ENCODE measurements at places on chromosomes 7 and 10. TPM values are rescaled to one million over a fixed set of nuclear protein-coding genes. Genes with fewer than 3 reads are reported as not detected.

The PARP12 gene
- total RNA-seq: 122 TPM

The ATOH7 gene
- not detected for total RNA-seq

The SLC26A5 gene
- 1.8 TPM for total RNA-seq

DNA sequence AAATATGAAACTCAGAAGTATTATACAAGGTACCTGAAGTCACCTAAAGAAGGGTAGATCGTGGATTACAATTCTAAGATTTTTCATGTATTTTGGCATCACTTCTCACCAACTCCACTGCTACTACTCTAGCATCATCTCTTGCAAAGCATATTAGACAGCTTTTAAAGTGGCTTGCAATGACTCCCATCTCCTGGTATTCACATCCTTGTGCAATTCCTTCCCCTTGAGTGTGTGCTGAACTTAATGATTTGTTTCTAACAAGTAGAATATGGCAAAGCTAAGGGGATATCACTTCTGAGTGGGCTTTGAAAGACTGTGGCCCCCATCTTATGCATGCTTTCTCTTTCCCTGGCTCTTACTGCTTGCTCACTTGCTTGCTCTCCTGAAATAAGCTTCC is 280.2 kb downstream of the SNX13 start:
- H3K27me3 ChIP-seq: no peaks in the 10 kb centered on the region
- H3K36me3 ChIP-seq: no peaks in the 10 kb centered on the region
- H3K4me1 ChIP-seq: peaks cover 5% of the 10 kb centered on the region
- no peak overlapping the region for H3K27ac ChIP-seq
- no peak overlapping the region for H3K4me3 ChIP-seq

DNA sequence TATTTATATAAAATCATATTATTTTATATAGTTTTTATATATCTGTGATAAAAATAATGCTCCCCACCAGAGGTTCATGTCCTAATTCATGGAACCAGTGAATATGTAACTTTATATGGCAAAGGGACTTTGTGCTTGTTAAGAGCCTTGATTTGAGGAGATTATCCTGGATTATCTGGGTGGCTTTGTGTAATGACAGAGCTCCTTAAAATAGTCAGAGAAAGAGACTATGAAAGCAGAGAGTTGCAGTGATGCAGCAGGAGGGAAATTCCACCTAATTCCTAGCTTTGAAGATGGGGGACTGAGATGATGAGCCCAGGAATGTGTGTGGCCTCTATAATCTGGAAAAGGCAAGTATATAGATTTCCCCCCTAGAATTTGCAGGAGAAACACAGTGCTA is 1034.2 kb upstream of the C7orf33 start:
- H3K36me3 ChIP-seq: no peaks in the 10 kb centered on the region
- H3K4me3 ChIP-seq: no peak overlapping the region
- no peak overlapping the region for H3K27ac ChIP-seq
- H3K4me1 ChIP-seq: no peaks in the 10 kb centered on the region
- no peaks in the 10 kb centered on the region for H3K27me3 ChIP-seq

DNA sequence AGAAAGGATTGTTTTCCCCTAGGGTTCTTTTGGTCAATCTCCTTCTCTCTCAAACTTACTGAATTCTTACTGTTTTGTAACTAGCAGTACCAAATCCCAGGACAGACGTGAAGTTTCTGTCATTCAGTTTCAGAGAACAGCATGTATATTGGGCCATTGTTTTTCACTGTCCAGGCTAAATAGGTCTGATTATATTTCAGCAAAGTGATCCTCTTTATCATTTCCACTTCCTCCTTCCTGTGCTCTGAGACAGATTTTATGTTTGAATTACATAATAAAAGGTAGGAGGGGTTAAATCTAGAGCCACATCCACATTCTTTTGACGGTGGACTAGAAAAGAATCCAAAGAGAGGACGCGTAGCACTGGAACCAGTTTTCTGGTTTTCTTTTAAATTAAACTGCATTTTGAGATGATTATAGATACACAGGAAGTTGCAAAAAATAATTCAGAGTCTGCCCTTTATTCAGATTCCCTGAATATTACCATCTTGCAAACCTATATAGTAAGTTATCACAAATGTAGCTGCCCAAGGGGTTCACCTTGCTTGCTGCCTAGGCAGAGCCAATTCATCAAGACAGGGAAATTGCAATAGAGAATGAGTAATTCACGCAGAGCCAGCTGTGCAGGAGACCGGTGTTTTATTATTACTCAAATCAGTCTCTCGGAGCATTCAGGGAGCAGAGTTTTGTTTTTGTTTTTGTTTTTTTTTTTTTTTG is 40.1 kb downstream of the AKR1E2 start:
- no peaks in the 10 kb centered on the region for H3K27me3 ChIP-seq
- H3K4me1 ChIP-seq: no peaks in the 10 kb centered on the region
- H3K4me3 ChIP-seq: no peak overlapping the region
- H3K27ac ChIP-seq: no peak overlapping the region

DNA sequence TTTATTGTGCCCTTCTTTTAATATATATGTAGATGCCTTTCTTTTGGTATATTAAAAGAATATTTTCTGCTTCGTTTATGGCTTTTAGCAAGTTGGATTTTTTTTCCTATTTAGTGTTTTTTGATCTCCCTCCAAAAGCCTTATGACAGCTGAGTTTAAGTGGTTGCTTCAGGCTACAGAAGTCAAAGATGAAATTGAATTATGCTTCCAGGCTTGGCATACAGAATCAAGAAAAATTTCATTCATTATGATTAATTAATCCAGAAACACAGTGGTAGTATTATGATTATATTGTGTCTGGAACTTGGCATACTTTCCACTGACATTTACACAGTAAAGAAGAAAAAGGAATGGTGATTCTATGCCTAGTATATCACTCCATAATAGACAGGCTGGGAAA is 63.8 kb upstream of the SEM1 start:
- no peak for DNase-seq
- no peak overlapping the region for H3K4me3 ChIP-seq
- H3K27me3 ChIP-seq: no peaks in the 10 kb centered on the region

GRCh38 chr7:41698726-41699125 is 4.2 kb downstream of the INHBA start:
- peaks cover 10% of the 10 kb centered on the region for H3K4me1 ChIP-seq
- H3K27me3 ChIP-seq: peaks cover 15% of the 10 kb centered on the region
- no peak for DNase-seq
- no peaks in the 10 kb centered on the region for H3K36me3 ChIP-seq
- peak overlapping the region; percentile 46 for H3K4me3 ChIP-seq

DNA sequence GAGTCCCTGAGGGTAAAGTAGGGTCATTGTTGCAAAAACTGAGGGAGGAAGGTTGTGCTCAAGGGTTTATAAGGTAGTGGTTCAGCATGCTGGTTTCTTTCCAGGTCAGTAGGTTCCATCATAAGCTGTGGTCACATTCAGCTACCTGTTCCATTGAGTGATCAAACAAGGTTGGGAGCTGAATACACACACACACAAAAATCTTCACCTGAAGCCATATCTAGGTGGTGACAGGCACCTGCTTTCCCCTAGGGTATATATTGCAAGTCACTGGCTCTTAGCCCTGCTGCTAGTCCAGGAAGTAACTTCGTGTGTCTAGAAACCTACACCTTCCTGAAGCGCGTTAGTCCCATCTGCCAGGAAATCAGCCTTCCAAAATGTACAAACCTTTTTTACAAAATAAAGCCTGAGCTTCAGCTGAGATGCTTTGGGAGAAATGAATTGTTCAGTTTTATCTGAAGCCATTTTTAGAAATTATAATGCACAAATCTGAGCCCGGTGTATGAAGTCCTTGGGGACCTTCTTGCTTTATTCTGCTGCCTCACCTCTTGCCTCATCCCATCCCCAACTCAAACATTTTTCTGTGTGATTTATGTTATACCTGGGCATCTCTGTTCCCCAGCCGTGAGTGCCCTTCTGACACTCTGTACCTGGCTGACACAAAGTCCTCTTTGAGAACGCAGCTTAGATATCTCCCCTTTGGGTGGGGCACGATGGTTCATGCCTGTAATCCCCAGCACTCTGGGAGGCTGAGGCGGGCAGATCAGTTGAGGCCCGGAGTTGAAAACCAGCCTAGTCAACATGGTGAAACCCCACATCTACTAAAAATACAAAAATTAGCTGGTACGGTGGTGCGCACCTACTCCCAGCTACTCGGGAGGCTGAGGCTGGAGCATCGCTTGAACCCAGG is 10.6 kb upstream of the LAMTOR4 start:
- H3K36me3 ChIP-seq: no peaks in the 10 kb centered on the region
- no peak for DNase-seq
- H3K4me3 ChIP-seq: no peak overlapping the region
- no peaks in the 10 kb centered on the region for H3K27me3 ChIP-seq
